ENCODE measurements at places on chromosomes 1 and 21.

DNA sequence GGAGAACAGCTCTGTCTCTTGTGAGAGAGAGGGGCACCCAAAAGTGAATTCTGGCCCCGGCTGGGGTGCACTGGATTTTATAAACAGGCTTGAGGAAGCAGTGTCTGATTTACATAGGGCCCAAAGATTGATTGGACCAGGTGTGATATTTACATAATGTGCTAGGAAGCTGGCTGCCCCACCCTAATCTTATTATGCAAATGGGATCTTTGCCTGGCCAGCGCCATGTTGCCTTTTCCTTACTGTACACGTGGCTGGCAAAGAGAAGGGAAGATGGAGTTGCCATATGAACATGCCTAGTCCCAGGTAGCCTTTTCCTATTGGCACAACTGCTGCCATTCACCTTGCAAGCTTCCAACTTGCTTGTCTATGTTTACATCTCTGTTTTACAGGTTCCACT lies 29.0 kb upstream of the CFHR4 start:
- no peak for DNase-seq

- no peak for DNase-seq
These were observed 212.7 kb upstream of the FGGY start for GRCh38 chr1:59083946-59084865.

- DNase-seq: peak; percentile 15
These were observed 6.1 kb upstream of the IGFN1 start for GRCh38 chr1:201184307-201185122.

- DNase-seq: peak; percentile 80
These were observed 600 bp downstream of the CLK2 start for GRCh38 chr1:155272466-155273342.

DNA sequence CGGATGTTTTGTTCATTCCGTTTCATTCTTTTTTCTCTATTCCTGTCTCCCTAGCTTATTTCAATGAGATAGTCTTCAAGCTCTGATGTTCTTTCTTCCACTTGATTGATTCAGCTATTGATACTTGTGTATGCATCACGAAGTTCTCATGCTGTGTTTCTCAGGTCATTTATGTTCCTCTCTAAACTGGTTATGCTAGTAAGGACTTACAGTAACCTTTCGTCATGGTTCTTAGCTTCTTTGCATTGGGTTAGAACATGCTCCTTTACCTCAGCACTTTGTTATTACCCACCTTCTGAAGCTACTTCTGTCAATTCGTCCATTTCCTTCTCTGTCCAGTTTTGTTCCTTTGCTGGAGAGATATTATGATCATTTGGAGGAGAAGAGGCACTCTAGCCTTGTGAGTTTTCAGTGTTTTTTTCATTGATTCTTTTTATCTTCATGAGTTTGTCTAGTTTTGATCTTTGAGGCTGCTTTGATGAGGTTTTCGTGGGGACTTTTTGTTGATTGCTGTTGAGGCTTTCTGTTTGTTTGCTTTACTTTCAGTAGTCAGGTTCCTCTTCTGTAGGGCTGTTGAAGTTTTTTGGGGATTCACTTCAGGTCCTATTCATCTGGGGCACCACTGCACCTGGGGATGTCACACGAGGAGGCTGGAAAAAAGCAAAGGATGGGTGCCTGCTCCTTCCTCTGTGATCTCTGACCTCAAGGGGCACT lies 496.9 kb upstream of the LRRC7 start:
- no peak for DNase-seq

DNA sequence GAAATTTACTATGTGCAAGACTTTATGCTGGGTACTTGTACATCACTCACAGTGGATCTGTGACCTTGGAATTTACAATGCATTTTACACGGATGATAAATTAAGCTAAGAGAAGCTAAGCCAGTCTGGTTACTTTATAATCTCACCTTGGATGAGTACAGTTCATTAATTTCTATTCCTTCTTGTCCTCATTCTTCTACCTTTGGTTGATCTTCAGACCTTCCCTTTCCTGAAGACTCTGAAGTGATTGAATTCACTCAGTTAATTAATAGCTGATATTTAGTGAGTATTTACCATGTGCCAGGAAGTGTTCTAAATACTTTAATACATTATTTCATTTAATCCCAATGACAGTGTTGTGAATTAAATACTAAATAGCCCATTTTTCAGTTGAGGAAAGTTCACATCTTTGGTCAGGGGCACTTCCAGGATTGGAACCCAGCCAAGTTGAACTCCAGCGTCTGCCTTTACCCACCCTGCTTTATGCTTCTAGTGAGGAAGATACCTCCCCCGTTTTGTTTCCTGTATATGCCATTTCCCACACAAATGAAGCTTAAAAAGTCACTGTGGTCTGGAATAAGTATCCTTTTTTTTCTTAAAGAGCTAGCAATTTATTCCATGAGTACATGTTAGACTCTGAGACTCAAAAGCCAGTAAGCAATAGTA lies 146.6 kb downstream of the TLR5 start:
- no peak for DNase-seq

- no peak for DNase-seq
These were observed 56.8 kb downstream of the ZBTB17 start for GRCh38 chr1:15918962-15919715.

DNA sequence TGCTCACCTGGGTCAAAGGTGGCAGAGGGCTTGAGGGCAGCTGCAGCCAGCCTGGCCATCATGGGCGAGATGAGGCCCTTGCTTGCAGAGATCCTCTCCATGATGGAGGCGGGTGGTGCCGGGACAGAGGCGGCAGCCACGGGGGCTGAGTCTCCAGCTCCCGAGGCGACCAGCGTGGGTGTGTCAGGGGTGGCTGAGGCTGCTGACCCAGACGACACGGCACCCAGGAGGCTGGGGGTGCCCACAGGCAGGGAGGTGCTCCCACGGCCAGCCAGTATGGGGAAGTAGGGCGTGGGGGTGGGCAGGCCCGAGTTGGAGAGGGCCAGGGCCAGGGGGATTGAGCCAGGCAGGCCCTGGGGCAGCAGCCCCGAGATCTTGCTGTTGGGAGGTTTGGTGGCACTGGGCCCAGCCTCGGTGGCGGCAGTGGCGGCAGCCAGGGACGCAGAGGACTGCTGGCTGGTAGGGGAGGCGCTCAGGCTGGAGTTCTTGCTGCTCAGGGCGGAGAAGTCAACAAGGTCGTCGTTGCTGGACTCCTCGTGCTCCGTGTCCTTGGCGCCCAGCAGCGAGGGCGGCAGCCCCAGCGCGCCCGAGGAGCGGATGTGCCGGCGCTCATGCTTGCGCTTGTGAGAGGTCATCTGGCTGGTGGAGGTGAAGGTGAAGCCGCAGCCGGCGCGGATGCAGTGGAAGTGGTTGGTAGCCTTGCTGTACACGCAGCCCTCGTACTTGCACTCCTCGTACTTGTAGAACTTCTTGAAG lies 142.9 kb downstream of the CASZ1 start:
- DNase-seq: no peak

GRCh38 chr1:11024154-11024873 lies 11.9 kb downstream of the TARDBP start:
- no peak for DNase-seq

Data from NCI-H774 (cell line).